ENCODE measurements at places on chromosomes 1 and 21.

DNA sequence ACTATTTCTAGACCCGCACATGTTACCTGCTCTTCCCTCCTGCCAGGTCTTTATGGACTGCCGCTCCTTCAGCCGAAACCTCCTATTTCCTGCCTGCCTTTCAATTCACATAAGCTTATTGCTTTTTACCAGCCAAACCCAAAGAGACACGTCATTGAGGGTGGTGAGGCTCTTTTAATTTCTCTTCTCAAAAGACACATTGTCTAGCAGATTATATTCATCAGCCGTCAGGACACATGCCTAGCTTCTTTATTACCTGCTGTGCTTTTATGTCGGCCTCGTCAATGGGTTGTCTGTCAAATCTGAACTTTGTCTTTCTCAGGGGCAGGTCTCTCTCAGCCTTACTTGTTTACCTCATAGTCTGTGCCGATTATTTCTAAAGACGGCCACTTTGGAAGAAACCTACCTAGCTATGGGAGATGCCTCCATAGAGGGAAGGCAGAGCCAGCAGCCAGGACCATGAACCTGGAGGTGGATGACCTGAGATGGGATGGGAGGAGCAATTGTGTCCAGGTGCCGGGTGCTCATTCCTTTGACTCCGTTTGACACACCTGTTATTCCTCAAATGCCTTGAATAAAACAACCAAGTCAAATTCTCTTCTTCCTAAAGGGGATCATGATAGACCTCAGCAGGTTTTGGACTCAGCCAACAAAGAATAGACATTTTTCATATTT lies 42.0 kb downstream of the ZBTB18 start:
- no peak for DNase-seq

DNA sequence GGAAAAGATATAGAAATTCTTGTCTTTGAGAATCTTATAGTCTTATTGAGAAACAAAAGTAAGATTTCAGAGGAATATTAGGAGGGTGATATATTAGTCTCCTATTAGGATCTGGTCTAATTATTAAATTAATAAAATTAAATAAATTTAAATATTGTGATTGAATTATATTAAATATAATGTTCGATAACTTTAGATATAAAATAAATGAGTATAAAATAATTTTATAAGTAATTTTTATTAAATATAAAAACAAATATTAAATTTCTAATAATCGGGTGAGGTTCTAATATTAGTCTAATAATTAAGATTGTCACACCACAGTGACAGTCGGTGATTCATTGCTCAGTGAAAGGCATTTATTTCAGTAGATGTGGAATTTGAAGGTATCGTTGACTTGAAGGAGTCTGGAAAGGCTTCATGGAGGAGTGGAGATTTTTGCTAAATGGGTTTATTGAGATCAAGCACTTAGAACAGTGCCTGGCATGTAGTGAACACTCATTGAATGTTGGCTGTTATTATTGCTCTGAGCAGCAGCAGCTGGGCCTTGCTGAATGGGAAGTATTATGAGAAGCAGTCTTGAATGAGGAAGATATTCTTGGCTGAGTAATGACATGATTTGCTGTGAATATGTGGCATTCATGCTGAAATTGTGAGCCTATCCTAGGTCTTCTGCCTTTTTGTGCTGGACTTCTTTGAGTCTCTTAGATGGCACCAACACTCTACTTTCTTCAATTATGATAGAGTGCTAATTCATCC lies 74.6 kb downstream of the USP25 start:
- DNase-seq: no peak

GRCh38 chr21:45057886-45058285 lies 16.5 kb upstream of the ADARB1 start:
- DNase-seq: no peak

DNA sequence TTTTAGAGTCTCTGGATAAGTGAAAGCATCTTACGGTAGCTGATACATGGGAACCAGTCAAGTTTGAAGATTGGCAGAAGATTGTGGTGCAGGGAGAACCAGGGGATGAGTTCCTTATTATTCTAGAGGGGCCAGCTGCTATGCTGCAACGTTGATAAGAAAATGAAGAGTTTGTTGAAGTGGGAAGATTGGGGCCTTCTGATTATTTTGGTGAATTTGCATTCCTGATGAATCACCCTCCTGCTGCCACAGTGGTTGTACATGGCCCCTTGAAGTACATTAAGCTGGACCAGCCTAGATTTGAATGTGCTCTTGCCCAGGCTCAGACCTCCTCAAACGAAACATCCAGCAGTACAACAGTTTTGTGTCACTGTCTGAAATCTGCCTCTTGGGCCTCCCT lies 45.9 kb downstream of the BTBD8 start:
- DNase-seq: no peak

GRCh38 chr21:40567501-40567900 lies 279.5 kb downstream of the DSCAM start:
- DNase-seq: no peak

GRCh38 chr21:46507562-46507961 lies 48.9 kb downstream of the DIP2A start:
- no peak for DNase-seq

- no peak for DNase-seq
These were observed 67.5 kb upstream of the ACTRT2 start for GRCh38 chr1:2953688-2954285.

DNA sequence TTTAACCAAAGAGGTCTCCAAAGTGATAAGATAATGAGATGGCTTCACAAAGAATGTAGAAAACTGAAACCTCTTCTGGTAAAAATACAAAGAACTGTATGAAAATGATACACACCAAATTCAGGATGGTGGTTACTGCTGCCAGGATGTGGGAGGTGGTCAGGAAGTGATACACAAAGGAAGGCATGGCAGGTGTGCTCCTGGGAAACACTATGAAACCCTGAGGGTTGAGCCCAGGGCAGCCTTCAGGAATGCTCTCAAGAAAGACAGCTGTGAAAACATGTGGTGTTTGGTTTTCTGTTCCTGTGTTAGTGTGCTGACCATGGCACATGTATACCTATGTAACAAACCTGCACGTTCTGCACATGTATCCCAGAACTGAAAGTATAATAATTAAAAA lies 109.3 kb downstream of the NTNG1 start:
- no peak for DNase-seq

GRCh38 chr1:23798662-23799142 lies 1.9 kb downstream of the GALE start:
- DNase-seq: no peak

- DNase-seq: no peak
These were observed 43.9 kb upstream of the CAMK1G start for GRCh38 chr1:209539576-209539975.

- DNase-seq: no peak
These were observed 27.8 kb downstream of the UCK2 start for GRCh38 chr1:165855010-165855838.

- no peak for DNase-seq
These were observed 2.5 kb downstream of the TMEM63A start for GRCh38 chr1:225879521-225880221.

- DNase-seq: no peak
These were observed 527.3 kb downstream of the PLPP3 start for GRCh38 chr1:56052041-56052440.

DNA sequence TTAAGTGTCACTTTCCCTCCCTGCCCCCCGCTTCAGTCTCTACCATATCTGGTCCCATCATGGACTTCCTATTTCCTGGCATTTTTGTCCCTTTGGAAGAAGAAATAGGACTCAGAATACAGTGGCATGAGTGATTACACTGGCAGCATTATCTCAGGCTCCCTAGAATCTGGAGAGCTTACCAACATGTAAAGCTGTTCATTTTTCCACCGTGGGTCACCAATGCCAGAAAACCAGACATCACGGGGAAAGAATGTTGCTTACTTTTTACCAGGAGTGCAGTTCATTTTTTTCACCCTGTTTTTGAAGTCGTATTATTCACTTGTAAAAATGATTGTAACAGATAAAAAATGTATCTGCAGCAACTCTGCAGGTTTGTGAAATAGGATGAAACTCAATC lies 44.8 kb downstream of the BACH1 start:
- no peak for DNase-seq

- DNase-seq: no peak
These were observed 8.3 kb downstream of the PADI1 start for GRCh38 chr1:17213148-17213781.

- no peak for DNase-seq
These were observed 568.3 kb upstream of the ADGRL2 start for GRCh38 chr1:81232420-81232819.

DNA sequence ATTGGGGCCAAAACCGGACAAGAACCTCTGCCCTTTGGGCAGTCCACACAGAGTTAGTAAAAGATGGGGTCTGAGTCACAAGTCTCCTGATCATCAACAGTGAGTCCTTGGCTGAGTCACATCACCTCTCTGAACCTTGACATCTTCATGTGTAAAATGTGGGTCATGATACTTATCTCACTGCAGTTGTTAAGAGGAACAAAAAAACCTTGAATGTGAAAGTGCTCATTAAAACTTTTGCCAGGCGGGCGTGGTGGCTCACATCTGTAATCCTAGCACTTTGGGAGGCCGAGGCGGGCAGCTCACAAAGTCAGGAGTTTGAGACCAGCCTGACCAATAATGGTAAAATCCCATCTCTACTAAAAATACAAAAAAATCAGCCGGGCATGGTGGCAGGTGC lies 15.7 kb downstream of the S100A16 start:
- DNase-seq: no peak

DNA sequence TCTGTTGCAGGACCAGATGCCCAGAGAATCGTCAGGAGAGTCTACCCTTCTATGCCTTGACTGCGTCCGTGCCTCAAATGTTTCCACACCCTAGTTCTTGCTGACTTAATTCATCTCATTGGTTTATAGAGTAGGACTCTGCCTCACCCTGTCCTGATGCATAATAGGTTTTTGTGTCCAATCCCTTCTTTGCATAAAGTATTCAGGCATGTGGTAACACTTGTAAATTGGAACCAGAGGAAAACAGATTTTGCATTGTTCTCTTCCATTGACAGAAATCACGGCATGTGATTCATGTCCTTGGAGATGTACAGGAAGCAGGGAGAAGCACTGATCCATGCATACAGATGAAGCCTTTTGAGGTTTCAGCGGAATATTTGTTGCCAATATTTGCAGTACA lies 29.5 kb downstream of the PLPPR5 start:
- DNase-seq: no peak

- no peak for DNase-seq
These were observed 45.7 kb downstream of the WNT9A start for GRCh38 chr1:227901906-227902640.

DNA sequence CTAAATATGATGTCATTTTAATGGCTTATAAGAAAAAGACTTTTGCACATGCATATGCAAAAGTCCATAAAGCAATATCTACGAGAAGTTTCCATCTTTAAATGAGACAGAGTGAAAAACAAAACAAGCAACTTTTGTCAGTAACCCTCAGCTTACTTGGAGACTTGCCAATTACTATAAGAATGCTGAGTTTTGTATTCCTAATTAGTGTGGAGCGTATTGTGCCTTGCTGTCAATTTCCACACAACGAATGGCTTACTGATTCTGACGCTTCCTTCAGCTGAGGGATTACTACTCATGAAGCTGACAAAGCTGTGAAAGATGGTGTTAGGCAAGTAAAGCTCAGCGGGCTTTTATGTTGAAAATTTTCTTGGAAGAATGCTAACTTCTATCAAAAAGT lies 440.4 kb upstream of the ADAMTS5 start:
- no peak for DNase-seq

Measured in GOT3 (cell line).